Fibroblast of skin of left biceps (primary cell): ENCODE measurements at places on chromosomes 4 and X.

DNA sequence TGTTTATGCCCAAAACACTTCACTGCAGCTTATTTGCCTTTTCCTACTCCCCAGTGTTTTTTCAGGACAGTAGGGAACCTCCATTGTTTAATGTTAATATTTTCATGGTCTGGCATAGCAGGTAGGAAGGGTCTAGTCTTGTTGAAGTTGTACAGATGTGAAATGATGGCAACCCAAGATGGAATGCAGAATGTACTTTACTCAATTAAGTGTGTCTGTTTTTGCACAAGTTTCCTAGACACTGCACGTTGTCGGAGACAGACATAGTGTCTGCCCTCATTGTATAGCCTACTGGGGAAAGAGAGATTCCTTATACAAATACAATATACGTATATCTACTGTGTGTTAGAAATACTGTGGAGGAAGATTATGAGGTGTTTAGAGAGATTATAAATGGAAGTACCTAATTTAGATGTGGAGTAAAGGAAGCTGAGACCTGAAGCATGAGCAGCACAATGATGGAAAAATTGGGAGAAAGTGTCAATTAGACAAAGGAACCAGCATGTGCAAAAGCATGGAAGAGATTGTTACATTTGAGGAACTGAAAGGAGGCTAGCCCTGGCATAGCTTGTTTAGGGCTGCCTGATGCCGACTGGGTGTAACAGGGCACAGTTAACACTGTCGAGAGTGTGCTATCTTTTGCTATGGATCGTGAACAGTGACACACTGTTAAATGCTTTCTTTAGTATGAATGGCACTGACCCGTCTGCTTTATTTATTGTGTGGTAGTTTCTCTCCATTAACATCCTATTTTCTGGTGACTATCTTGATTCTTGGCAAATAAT lies 18.4 kb downstream of the CPEB2 start:
- DNase-seq: no peak

GRCh38 chr4:144360146-144360793 lies 219.8 kb upstream of the GYPA start:
- DNase-seq: no peak

GRCh38 chr4:54961357-54961975 lies 163.9 kb downstream of the KDR start:
- DNase-seq: no peak

GRCh38 chr4:139806929-139807328 lies 141.3 kb downstream of the MGST2 start:
- DNase-seq: no peak

DNA sequence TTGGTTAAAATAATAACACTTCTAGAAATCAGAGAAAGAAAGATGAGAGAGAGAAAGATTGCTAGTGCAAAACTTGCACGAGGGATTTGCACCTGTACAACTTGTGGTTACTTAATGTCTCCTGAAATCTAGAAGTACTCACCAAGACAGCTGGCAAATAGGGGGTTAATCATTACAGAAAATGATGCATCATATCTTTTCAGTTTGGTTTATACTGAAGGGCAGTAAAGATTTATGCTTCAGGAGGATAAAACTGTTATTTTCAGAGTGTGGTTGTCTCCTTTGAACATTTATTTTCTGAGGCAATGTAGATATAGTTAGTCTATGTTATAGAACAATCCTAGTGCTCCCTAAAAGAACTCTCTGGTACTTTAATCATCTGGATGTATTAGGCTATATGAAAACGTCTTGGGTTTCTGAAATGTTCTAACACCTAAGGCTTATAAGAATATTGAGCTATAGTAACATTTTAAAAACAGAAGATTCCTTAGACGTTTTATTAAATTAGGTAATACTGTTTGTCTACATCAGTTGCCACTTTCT lies 13.3 kb downstream of the ATOH1 start:
- no peak for DNase-seq

- DNase-seq: no peak
Measured at GRCh38 chrX:12330841-12331240, 192.6 kb downstream of the FRMPD4 start.

DNA sequence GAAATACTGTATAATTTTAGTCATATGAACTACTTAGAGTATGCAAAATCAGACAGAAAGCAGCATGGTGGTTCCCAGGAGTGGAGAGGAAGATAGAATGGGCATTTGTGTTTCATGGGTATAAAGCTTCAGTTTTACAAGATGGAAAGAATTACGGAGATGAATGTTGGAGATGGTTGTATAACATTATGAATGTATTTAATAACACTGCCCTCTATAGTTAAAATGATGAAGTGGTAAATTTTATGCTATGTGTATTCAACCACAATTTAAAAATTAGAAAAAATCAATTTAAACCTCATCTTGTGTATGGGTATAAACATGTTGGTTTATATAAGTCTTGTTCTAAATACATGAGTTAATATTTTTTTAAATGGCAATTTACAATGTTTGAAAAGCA lies 521.1 kb downstream of the FSTL5 start:
- no peak for DNase-seq

- no peak for DNase-seq
Measured at GRCh38 chr4:182246401-182247205, 3.4 kb downstream of the TENM3 start.

DNA sequence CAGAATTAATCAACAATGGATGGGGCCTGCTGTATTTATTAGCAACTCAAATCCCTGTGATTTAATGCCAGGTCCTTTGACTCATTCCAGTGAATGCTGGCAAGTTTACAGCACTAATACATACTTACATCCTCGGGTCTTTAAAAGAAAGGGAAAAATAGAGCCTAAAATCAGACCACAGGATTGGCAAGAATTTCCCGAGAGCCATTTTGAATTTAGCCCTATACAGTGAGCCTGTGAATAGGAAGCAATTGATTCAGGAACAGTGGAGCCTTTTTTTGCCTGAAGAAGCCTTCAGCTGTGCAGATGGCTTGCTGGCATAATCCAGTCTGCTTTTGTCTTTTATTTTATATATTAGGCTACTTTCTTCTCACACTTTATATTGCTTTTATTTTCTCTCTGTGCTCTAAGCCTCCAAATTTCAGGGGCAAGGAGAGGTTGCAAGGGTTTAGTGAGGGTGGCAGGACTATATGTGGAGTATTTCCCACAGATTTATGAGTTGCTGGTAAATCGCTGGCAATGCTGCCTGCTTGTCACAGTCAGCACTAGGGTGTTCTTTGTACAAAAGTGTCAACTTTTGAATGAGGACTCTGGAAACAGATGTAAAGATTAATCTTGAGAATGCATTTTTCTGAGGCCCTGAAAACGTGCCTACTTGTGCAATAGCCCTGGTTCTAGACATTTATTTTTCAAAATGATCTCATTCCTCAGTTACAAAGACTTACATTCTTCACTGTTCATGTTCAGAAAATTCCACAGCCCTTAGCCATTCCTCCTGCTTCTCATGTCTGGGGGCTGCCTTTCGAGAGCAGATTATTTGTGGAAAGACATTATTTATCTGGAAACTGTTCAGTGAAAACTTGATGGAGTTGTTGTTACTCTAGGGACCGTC lies 303.5 kb downstream of the SPRY1 start:
- DNase-seq: peak; percentile 94

GRCh38 chr4:11488657-11489452 lies 60.2 kb upstream of the HS3ST1 start:
- DNase-seq: no peak

- no peak for DNase-seq
Measured at GRCh38 chr4:110614173-110614963, 8.5 kb downstream of the PITX2 start.

DNA sequence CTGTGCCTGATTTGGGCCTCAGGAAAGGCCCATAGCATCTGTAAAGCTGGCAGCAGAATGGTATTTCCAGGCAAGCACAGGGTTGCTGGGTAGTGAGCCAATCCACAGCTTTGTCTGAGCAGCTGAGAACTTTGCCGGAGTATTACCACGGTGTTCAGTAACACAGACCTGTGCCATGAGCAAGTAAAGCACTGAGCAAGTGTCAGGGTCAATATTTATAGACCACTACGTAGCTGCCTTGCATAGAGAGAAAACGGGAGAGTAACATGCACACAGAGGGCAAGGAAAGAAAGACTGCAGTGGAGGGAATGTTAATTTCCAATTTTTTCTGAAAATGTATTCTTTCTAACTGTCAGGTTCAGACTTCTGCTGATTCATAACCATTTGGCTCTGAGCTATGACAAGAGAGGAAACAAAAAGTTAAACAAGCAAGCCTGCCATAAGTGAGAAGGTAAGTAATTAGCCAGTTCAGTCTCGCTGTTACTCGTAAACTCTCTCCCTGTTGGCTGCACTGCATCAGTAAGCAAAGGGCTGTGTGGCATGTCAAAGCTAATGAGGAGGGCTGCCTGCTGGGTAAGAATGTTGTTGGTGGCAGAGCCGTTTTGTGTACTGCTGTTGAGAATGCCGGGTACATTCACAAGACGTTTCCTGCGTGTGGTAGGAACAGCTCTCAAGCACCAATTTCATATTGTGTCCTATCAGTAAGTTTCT lies 238.1 kb downstream of the BMPR1B start:
- DNase-seq: no peak

- no peak for DNase-seq
Measured at GRCh38 chr4:134687646-134688628, 486.3 kb upstream of the PABPC4L start.

DNA sequence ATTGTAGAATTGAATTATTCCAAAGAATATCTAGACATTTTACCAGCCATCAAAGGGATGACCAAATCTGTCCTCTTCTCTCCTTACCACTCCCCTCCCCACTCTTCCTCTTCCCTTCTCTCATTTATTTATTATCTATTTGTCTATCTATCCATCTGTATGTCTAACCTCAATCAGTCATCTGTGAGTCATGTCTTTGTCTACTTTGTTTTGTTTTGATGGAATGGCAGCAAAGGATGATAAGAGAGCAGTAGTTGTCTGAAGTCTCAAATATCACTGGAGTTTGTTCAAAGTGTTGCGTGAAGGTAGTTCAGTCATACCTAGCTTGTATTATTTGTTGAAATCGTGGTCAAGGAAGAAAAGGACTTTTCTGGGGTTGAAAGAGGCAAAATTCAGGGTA lies 34.7 kb upstream of the PGRMC2 start:
- DNase-seq: no peak

DNA sequence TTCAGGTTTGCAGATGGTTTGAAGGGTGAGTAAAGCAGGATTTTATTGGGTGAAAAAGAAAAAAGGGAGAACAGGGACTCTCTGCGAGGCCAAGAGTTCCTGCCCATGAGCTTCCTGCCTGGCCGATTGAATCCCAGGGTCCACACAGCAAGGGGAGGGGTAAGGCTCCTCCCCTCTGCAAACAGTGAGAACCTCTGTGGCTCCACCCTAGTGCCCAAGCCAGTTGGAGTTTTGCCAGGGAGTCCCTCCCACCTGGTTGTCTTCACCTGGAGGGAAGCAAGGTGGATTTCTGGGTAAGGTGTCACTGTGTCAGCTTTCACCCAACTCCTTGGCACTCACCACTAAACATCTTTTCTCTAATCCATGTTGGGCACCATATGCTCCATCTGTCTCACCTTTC lies 70.9 kb downstream of the PDHA2 start:
- DNase-seq: no peak

- no peak for DNase-seq
Measured at GRCh38 chr4:133775469-133775868, 426.1 kb downstream of the PABPC4L start.

DNA sequence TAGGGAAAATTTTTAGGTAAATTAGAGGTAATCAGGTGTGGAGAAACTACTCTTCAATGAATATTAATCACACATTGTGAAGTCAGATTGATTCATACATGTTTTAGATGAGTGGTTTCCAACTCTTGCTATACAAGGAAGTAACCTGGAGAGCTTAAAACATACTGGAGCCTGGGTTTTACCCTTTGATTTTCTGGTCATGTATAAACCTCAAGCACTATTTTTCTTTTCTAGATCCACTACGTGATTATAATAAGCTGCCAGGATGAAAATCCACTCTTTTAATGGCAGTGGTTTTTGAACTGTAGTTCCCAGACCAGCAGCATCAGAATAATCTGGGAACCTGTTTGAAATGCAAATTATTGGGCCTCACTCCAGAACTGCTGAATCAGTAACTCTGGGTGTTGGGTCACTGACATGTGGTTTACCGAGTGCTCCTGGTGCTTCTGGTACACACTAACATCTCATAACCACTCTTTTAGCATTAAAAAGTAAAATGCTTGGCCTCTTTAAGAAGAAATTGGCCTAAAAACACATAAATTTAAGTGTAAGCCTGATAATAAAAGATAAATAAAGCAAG lies 63.4 kb downstream of the DCAF12L1 start:
- no peak for DNase-seq

- no peak for DNase-seq
Measured at GRCh38 chrX:71143508-71143907, 1.1 kb upstream of the NLGN3 start.

GRCh38 chr4:71151054-71151453 lies 157.6 kb downstream of the DCK start:
- no peak for DNase-seq

GRCh38 chr4:20617678-20618396 lies 82.4 kb upstream of the PACRGL start:
- no peak for DNase-seq

GRCh38 chr4:89751416-89751815 lies 85.5 kb downstream of the SNCA start:
- no peak for DNase-seq

- no peak for DNase-seq
Measured at GRCh38 chr4:129254526-129254925, 158.6 kb downstream of the C4orf33 start.

GRCh38 chrX:134990475-134990800 lies 353 bp upstream of the SMIM10 start:
- no peak for DNase-seq

- DNase-seq: no peak
Measured at GRCh38 chrX:134998246-134998645, 7.5 kb downstream of the SMIM10 start.

DNA sequence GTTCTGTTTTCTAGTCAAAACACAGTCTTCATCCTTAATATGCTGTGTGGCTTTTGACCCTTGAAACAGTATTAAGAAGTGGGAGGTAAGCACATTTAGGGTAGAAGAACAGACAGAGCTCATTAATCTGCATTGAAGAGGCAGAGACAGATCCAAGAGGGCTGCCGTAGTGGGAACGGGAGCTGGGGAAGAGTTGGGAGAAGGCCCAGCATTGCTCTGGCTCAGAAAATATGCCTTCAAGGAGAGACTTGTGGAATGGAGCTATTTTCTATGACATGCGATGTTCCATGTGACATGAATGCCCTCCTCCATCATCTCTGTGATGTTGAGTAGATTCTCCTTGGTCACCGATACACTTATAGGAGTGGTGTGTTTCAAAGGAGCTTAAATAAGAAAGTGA lies 273.3 kb upstream of the BOD1L1 start:
- no peak for DNase-seq

- DNase-seq: no peak
Measured at GRCh38 chr4:81404294-81404693, 67.4 kb downstream of the RASGEF1B start.

DNA sequence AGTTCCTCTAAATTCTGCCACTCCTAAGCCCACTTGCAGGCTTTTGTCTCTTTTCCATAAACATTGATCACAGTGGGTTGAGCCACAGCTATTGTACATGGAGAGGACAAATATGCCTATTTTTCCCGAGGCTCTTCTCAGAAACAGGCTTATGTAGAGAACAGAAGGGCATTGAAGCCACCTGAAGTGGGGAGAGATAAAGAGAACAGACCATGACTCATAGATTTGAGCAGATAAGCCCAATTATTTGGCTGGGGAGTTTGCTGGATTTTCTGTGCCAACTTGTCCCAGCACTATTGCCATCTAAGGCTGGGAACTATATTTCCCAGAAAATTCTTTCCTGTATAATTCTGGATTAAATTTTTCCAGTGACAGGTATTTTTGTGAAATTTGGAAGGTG lies 446.1 kb upstream of the RPS6KA3 start:
- no peak for DNase-seq

GRCh38 chr4:59314637-59315036 lies 1885.5 kb upstream of the ADGRL3 start:
- no peak for DNase-seq
